Fibroblast of skin of scalp (primary cell): ENCODE measurements at places on chromosomes 12 and 14.

- DNase-seq = peak; percentile 64
These were observed 7.0 kb upstream of the NUAK1 start for GRCh38 chr12:106145539-106146447.

DNA sequence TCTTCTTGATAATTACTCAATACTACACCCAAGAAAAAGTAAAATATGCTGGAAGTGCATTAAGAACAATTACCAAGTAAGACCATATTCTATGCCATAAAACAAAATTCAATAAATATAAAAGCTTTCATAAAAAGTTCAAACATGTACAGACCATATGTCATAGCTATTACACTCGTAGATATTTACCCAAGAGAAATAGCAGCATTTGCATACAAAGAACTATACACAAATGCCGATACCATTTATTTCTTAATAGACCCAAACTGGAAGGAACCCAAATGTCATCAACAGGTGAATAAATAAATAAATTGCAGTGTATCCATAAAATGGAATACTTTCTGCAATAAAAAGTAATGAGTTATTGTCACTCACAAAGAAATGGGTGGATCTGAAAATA lies 78.3 kb upstream of the SLC16A7 start:
- DNase-seq = no peak

DNA sequence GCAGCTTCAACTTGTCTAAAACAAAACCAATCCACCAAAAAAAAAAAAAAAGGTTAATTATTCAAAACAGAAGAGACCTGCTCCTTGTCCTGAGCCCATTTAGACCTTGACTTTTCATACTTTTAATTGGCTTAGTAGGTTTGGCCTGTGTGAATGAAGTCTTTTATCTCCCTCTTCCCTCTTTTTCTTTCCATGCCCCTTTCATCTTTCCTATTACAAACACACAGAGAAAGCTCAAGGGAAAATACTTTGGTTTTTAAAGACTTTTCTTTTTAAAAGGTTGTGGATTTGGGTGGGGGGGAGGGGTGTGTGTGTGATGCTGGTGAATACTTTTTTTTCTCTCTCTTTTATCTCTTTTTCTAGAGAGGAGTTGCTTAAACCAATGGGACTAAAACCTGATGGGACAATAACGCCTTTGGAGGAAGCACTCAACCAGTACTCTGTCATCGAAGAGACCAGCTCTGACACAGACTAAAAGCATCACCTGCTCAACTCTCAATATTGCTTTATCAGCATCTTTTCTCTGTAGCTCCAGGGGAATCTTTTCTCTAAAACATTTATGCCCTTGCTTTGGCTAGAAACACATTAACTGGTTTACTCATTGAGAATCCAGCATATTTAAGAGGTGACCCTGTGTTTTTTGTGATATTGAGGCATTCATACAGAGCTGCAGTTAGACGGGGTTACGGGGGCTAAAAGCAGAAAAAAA lies 70.0 kb upstream of the TMEM263 start:
- no peak for DNase-seq

DNA sequence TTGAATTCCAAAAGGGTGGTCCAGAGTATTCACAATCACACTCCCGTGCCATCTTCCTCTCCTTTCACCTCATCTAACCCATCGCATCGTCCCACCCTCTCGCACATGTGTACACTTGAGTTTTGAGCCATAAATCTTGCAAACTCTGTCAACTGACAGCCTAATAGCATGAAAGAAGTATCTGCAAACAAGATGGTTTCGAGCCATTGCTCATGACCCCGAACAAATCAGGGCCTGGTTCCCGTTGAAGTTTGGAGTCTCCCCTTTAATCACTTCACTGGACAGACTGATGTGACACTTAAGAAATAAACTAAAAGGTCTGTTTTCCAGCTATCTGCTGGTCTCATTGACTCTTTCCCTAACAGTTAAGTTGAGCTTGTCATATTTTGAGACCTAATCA lies 223.6 kb upstream of the SOX5 start:
- DNase-seq = no peak

DNA sequence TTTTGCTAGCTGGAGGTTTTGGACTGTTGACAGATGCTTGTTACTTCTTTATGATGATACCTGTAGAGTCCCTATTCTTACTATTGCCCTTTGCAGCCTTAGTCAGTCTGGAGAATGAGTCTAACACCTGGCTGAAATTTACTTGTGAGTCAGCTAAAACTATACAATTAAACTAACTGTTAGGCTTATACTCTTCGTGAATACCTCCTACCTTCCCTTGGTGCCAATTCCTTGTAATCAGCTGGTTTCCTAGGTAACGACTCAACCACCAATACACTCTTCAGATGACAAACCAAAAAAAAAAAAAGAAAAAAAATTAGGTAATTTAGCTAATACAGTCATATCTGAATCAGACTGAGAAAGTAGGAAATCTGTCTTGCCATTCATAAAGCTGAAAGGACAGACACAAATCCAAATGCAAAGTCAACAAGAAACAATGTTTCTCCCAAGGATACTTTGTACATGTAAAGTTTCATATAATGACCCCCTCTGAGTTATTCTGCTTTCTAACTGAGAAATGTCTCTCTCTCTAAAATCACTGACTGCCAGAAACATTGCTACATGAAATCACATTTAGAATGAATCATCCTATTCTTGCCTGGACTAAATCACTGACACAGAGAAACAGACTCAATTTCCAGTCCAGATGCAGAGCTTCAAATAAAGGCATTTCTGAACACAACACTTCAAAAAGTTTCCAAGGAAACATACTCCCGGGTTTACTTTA lies 56.5 kb upstream of the CDKL1 start:
- DNase-seq = peak; percentile 59

GRCh38 chr14:68943107-68943506 lies 36.0 kb downstream of the ACTN1 start:
- no peak for DNase-seq

- peak; percentile 73 for DNase-seq
These were observed 2.6 kb downstream of the ITPK1 start for GRCh38 chr14:93112891-93113677.

GRCh38 chr14:89401761-89402160 lies 15.3 kb downstream of the FOXN3 start:
- DNase-seq = no peak

- no peak for DNase-seq
These were observed 55.1 kb downstream of the PPP1R36 start for GRCh38 chr14:64604881-64605280.

GRCh38 chr12:115320967-115321366 lies 637.0 kb upstream of the TBX3 start:
- DNase-seq = no peak

DNA sequence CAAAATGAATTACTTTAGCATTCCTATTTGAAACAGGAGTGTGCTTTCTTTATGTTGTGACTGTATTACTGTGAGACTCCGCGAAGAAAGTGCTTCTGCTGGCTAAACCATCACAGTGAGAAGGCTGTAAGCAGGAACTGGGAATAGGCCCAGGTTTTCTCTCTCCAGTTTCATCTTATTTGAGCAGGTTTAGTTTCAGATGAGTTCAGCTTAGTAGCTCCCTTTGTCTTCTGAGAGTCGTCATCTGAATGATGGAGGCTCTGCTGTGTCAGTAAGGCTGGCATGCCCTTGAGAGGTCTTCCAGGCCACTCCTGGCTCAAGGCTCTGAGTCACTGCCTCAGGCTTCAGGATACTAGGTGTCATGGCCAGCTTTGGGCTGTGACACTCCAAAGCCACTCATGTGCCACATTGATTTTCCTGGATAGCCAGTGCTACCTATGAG lies 205.6 kb upstream of the RGS6 start:
- DNase-seq = peak; percentile 11

DNA sequence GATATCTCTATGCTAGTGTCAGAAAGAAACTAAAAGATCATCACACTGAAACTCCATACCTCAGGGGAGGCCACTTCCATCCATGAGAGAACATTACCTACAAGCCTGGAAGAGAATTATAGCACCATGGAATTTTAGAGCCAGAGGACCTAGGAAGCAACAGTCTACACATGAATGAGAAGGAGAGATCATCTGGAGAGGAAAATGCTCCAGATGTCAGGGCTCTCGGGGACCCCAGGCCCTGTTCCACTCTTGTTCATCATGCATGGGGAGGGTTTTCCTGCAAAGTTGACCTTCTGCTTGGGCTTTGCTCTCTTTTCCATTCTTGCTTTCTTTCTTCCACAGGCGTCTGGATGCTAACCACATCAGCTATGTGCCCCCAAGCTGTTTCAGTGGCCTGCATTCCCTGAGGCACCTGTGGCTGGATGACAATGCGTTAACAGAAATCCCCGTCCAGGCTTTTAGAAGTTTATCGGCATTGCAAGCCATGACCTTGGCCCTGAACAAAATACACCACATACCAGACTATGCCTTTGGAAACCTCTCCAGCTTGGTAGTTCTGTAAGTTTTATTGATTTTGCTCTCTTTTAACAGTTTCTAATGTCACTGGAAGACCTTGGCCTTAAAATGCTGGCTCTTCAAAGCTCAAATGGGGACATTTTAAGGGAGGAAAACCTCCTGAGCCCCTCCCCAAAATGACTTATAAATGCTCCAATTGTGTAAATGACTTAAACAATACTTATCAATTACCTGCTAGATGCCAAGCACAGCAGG lies 110.7 kb downstream of the ZFC3H1 start:
- no peak for DNase-seq

- peak; percentile 75 for DNase-seq
These were observed 98.0 kb downstream of the BBS10 start for GRCh38 chr12:76250256-76250655.

GRCh38 chr12:122200541-122201175 lies 2.9 kb upstream of the B3GNT4 start:
- DNase-seq = no peak

DNA sequence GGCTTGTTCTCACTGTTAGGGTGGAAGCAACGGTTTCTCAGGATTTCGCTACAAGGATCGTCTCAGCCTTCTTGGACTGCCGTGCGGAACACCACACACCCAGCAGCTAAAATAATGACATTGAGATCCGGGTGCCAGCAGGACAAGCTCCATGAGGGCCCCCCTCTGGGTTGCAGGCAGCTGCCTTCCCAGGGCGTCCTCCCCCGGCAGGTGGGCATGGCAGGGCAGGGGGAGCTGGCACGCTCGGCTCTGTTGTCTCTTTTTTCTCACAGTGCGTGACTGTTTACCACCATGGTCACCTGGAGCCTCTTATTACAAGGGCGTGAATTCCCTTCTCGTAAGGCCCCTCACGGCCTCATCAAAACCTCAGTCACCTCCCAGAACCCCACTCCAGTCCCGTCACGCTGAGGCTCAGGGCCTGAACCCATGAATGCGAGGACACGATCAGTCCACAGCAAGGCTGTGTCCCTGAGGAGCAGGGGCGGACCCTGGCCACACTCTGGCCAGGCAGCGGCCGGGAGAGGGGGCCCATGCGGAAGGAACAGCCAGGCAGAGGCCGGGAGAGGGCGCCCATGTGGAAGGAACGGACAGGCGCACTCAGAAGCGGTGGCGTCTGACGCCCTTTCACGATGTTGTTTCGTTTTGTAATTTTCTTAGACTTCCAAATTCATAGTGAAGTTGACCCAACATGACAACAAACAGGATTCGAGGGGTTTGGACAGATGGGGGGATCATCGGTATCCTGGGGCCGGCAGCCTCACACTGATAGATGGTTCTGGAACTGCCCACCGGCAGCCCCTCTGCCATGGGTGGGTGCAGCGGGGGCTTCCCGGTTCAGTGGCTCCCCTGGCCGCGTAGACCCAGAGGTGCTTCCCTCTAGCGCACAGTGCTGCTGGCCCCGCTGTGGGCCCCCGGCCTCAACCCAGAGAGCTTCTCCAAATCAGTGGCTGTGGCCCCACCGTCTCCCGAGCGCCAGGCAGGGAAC lies 10.0 kb downstream of the LRCOL1 start:
- DNase-seq = peak; percentile 62

DNA sequence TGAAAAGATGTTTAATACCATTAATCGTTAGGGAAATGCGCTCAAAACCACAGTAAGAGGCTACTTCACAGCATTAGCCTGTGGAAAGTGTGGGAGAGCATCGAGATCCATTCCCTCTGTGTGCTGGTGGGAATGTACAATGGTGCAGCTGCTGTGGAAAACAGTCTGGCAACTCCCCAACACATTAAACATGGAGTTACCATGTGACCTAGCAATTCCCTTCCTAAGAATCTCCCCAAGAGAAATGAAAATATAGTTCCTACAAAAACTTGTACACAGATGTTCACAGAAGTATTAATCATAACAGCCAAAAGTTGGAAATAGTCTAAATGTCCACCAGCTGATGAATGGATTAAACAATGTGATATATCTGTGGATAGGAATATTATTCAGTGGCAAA lies 23.8 kb downstream of the MLXIP start:
- DNase-seq = no peak

- DNase-seq = no peak
These were observed 99.6 kb downstream of the SSPN start for GRCh38 chr12:26295001-26295400.

DNA sequence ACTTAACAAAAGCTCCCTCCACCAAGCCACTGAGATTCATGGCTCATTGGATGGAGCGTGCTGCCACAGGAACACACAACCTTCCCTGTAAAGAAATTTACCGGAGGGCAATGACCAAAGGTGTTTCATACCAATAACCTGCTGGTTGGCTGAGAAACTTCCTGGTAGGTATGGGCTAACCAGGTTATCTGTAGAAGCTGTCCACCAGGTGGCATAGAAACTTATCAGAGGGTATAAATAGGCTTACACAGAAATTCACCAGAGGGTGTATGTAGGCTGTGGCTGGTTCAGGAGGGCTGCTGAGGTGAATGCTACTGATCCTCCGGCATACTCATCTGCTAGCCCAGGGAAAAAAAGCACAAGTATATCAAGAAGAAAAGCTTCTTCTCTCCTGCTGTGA lies 27.1 kb upstream of the MTERF2 start:
- DNase-seq = no peak

- DNase-seq = peak; percentile 46
These were observed 19.0 kb upstream of the NUAK1 start for GRCh38 chr12:106157802-106158201.

DNA sequence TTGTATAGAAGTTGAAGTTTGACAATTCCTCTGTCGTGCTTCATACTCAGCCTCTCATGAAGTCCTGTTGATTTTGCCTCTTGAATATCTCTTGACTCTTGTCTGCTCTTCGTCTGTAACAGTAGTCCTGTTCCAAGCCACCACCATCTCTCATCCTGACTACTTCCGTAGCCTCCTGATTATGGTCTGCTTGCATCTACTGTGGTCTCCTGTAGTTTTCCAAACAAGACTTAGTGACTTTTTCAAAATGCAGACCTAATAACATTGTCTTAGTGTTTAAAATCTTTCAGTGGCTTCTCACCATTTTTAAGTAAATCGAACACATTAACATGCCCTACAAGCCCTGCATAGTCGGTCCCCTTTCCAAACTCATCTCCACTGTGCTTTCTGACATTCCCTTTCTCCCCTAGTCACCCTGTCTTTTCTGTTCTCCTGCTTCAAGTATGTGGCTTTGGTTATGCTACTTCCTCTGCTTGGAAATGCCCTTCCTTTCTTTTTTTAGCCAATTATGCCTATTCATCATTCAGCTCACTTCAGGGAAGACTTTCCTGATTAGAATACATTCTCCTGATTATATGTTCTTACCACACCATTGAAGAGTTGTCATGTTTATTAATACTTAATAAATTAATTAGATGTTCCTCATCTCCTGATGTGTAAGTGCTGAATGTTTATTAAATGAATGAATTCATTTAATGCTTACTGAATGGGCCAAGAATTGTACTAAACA lies 2.0 kb downstream of the SCYL2 start:
- no peak for DNase-seq
